ENCODE measurements at places on chromosomes 6 and 20.

DNA sequence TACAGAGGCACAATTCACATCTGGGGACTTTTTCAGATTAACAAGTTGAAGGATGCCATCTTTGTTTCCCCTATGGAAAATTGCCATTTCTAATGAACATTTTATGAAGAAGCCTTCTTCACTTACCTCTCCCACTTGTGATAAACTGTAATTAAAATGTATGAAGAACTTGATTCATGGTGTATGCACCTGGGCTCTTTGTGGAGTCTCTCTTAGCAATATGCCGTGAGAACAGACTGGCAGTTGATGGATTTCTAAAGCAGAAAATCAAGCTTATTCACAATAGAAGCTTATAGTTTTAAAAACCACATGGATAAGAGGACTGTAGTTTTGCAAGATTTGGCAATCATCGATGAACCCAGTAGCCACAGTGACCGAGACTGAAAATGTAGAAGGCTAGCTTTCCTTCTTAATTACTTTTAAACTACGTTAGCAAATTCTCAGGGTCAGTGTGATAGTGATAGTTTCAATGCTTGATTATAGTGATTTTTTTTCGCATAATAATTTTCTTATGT lies 270.6 kb downstream of the PRL start:
- DNase-seq = no peak

- no peak for DNase-seq
Observed at GRCh38 chr20:22526512-22527012, 57.8 kb downstream of the FOXA2 start.

DNA sequence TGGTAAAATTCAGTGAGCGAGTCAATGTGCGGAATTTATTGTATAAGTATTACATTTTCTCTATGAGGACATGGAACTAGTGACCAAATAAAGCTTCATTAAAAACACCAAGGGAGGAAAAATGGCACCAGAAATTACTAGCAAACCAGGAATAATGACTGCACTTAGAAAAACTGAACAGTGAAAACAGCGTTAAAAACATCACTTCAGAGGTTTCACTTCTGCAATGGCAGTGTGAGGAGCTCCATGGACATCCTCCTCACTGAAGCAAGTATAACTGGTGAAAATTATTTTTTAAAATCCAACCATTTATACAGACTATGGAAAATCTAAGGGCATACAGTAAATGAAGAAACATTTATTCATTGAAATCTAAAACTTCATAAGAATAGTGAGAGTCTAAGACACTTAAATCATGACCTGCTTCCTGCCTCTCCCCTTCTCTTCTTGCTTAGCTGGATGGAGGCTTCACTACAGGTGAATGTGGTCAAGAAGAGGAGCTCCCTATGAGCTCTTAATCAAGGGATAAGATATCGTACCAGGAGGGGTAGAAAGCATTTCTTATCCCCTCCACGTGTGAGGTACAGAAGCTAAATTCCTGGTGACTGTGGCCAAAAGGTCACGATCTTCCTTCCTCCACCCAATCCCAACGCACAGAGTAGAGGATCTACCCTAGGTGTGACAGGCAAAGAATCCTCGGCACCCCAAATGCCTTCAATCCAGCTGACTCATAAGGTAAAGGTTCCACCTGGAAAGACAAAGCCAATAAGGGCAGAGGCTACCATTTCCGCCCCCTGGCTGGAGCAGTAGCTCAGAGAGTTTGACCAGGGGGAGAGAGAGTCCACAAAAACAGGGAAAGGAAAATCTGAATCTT lies 12.3 kb upstream of the ASF1A start:
- no peak for DNase-seq

- DNase-seq = no peak
Observed at GRCh38 chr20:21353236-21353635, 44.1 kb downstream of the NKX2-4 start.

- no peak for DNase-seq
Observed at GRCh38 chr20:53223626-53224172, 251.5 kb downstream of the TSHZ2 start.

GRCh38 chr6:35298625-35299140 lies 1.1 kb downstream of the DEF6 start:
- DNase-seq = peak; percentile 71

DNA sequence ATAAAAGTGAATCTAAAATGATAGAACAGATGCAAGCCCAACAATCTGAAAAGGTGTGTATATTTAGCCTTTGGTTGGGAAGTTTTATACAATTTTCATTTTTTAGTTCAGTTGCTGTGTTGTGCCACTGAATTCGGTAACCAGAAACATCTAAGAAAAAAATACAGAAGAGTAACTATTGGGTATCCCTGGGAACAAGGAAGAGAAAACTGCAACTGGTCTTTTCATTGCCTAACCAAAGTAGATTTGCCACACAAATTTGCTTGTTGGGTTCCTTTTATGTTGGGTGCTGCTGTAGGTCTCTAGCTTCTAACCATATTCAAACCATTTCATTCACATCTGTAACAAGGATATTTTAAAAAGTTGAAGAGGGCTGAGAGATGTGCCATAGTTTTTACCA lies 2.8 kb upstream of the TMEM30A start:
- no peak for DNase-seq

- DNase-seq = no peak
Observed at GRCh38 chr6:113645576-113645970, 211.6 kb upstream of the MARCKS start.

GRCh38 chr20:7606941-7607340 lies 333.3 kb downstream of the HAO1 start:
- DNase-seq = no peak

GRCh38 chr20:63503524-63503923 lies 4.6 kb upstream of the EEF1A2 start:
- DNase-seq = no peak

DNA sequence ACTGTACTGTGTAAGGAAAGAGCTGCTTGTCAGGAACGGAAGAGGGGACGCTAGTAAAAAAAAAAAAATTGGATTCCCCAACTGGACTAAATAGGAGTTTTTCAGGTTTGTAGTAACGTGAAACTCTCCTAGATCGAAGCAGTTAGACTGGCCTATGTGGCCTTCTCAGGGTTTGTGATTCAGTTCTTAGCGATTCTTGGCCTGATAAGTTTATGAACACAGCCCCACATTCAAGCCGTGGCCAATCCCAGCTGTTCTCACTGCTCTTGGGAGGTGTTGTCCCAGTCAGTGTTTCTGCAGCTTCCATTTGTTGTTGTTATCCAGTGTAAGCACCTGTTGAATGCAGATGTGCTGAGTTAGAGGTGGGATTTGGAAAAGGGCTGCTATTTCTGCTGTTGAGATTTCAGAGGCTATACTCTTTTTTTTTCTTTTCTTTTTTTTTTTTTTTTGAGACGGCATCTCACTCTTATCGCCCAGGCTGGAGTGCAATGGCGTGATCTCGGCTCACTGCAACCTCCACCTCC lies 29.7 kb downstream of the TAF8 start:
- no peak for DNase-seq

GRCh38 chr20:46814366-46815232 lies 80.0 kb upstream of the EYA2 start:
- no peak for DNase-seq

DNA sequence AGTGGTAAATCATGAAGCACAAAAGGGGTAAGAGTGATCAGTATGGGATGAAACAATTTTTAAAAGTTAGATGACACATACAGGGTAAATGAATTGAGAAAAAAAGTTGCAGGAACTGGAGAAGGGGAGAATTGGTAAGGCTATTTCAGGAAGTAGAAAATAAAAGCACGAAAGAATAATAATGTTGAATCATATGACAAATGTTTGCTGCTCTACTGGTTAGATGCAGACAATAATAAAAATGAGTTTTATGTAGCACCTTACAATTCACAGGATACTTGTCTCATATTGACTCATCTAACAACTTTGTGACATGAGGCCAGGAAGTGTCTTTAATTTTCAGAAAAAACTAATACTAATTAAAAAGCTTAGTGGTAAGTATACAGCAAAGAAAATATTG lies 566.5 kb upstream of the MARCKS start:
- no peak for DNase-seq

DNA sequence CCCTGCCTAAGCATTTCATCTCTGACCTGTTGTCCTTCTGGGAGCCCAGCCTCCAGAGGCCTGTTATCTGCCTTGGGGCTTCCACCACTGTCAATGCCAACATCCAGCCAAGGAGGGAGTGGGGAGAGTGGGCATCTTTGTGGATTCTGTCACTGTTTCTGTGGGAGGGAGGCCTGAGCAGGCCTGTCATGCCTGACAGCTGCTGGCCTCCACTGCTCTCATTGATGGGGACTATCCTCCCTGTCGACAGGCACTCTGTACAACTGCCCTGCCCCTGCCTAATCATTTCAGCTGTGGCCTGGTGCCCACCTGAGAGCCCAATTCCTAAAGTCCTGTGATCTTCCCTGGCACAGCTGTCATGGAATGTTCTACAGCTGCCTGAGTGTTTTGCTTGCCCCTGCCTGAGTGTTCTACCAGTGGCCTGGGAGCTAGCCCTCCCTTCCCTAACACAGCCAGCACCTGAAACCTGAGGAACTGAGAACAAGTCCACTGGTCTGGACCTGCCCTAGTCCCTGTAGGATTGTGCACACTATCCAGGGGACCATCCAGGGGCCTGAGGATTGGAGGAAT lies 145.3 kb downstream of the FAM83B start:
- DNase-seq = no peak

DNA sequence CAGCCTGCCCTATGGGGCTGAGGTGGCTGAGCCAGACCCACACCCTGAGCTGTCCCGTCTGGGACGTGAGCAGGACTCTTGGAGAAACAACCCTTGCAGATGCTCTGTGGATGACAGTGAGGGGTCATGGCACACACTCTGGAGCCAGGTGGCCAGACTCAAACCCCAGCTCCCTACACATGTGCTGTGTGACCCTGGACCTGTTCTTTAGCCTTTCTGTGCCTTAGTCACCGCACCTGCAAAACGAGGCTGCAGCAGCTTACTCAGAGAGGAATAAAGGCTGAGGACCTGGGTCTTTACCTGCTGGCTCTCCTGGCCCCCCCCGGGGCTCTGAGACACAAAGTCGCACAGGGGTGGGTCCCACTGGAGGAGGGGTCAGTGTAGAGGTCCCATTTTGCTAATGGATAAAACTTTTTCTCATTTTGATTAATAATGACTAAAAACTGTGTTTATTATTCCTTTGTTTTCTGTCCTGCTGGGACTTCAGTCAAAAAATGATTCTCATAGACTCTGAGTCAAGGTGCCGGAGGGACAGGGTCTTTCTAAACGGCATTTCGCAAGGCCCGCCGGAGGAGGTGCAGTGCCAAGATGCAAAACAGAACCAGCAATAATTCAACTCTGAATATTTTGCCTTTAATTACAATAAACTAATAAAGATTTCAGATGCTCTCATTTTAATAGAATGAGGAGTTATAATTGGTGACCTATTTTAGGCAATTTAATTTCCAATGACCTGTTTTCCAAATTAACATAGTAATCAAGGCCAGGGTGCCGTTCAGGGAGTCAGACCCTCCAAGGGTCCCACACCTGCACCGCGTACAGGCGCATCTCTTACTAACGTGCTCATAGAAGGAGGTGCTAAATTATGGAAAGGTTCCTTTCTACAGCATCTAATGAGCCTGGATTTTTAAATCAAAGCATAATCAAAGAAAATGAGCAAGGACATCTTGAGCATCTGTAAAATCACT lies 62.4 kb downstream of the YTHDF1 start:
- DNase-seq = no peak

DNA sequence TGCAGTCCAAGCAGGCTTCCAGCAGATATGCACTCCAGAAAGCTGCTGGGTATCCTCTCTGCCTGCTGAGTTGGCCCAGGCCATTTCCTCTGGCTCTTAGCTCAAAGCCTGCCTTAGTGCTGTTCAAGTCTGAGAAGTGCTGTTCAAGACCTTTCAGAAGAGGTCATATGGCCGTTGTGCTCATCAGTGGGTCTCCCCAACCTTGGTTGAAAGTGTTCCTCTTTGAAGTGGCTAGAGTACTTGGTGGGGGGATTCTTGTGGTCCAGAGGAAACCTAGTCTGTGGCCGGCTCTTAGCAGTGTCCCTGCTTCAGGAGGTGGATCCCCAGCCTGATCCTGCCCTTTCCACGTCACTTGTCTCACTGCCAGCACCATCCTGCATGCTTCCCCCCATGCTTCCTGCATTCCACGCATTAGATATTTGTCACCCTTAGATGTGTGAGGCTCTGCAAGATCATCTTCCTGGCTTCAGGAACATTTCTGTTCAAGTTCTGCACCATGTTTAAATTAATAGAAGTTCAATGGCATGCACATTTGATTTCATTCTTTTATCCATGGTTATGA lies 105.0 kb downstream of the FIG4 start:
- no peak for DNase-seq

DNA sequence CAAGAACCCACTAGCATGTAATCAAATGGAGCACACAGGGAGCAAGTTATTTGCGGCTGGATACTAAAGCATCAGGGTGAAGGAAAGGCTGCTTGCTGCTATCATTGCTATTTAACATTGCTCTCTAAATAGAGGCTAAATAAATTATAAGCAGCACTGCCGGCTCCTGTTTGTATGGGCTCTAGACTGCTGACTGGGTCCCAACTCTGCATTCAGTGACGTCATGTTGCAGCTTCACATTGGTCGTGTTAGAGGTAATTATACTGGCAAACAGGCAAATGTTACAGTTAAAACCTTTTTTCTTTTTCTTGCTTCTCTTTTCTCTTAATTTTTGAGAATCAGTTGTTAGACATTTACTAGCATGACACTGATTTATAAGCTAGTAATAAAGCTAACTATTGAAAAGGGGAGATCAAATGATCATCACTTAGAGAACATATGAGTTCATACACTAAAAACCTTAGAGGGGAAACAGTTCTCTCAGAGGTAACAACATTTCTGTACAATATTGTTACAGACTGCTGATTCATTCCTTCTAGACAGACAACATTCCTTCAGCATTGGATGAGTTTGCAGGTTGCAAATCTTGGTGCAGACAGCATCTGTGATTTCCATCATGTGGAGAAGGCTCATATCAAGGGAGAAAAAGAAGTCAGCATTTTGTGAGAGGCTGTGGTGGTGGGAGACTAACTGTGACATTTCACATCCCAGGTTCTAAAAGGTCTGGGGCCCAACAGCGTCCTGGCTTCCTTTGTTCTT lies 15.9 kb downstream of the RFPL4B start:
- no peak for DNase-seq

- no peak for DNase-seq
Observed at GRCh38 chr20:36066777-36067176, 87.8 kb upstream of the EPB41L1 start.

- DNase-seq = no peak
Observed at GRCh38 chr20:19830211-19830785, 72.2 kb downstream of the RIN2 start.

DNA sequence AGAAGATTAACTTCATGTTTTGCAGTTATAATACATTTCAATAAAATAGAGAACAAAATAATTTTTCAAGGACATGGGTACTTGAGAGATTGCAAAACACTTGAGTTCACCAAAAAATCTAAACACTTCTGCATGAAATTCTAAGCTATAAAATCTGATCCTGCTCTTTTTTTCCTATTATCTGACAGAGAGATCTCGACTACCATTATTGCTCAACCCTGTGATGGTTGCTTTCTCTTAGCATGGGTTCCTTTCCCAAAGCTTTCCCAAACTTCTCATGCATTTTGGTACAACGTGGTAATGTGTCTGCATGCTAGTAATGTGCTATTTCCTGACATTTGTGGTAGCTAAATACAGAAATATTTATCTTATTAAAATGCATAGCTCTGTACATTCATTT lies 1243.1 kb upstream of the ADGRB3 start:
- no peak for DNase-seq

Measured in activated CD8-positive, alpha-beta memory T cell treated with anti-CD3 and anti-CD28 coated beads for 24 hours (primary cell).